ENCODE measurements at places on chromosomes 6 and 20. TPM values are rescaled to one million over a fixed set of nuclear protein-coding genes. Genes with fewer than 3 reads are reported as not detected.

NDRG3 gene
- 35.7 TPM for total RNA-seq

PDYN gene
- total RNA-seq, result not detected

RNF39 gene
- not detected for total RNA-seq

JAG1 gene
- 226 TPM for total RNA-seq

TAB2 gene
- 68.6 TPM for total RNA-seq

PYGB gene
- 95.2 TPM for total RNA-seq

TCF21 gene
- 0.63 TPM for total RNA-seq

PRDM1 gene
- 6.0 TPM for total RNA-seq
